ENCODE measurements at places on chromosomes 2 and 18. TPM values are rescaled to one million over a fixed set of nuclear protein-coding genes. Genes with fewer than 3 reads are reported as not detected.

Gene UGT1A7
- total RNA-seq = not detected

Gene KCNE4
- 5.9 TPM for total RNA-seq

Gene CFC1
- total RNA-seq = not detected

Gene L3MBTL4
- 10.1 TPM for total RNA-seq

Gene DPP4
- total RNA-seq = 105 TPM

Gene IL37
- total RNA-seq = not detected

Gene CDH20
- 0.17 TPM for total RNA-seq

Gene SCYGR4
- total RNA-seq = not detected

Measured in left lung (tissue), 14 donors.